Mesenteric fat pad (tissue), 1 donor: ENCODE measurements at places on chromosomes 6 and 20. TPM values are rescaled to one million over a fixed set of nuclear protein-coding genes. Genes with fewer than 3 reads are reported as not detected.

Gene DACT2
- 0.48 TPM for total RNA-seq

Gene TFAP2D
- total RNA-seq: not detected

Gene CLIC5
- 8.2 TPM for total RNA-seq

Gene DEFB112
- total RNA-seq: not detected

Gene HLA-DQB2
- total RNA-seq: 3.0 TPM

Gene COL10A1
- 0.29 TPM for total RNA-seq

Gene PROKR2
- not detected for total RNA-seq

Gene UBE2J1
- total RNA-seq: 40.4 TPM

Gene PDE10A
- total RNA-seq: 15.6 TPM

Gene PGC
- not detected for total RNA-seq

- no peak for DNase-seq
Measured at GRCh38 chr6:15395087-15395486, 149.2 kb downstream of the JARID2 start.

GRCh38 chr6:25959890-25960536 lies 2.6 kb upstream of the TRIM38 start:
- DNase-seq: no peak

GRCh38 chr6:6884193-6884627 lies 223.6 kb upstream of the RREB1 start:
- no peak for DNase-seq

DNA sequence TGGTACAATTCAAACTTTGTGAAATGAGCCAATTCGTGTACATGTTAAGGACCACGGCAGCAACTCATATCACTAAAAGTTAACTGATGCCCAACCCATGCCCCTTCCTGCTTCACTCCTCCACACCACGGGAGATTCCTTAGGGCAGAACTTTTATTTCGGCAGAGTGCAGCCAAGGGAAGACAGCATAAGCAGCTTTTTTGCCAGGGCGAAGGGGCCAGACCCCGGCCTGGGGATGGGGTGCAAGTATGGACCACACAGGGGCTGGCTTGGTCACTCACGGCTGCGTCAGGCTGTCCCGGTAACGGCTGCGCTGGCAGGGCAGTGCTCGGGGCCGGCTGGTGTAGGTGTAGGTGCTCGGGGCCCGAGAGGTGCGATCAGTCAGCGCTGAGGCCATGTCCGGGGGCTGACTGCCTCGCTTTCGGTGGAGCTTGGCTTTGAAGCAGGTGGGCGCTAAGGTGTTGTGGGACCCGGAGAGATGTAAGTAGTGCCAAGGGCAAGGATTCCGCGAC lies 792 bp downstream of the RSPH3 start:
- no peak for DNase-seq

- DNase-seq: no peak
Measured at GRCh38 chr6:155955038-155955437, 499.4 kb upstream of the NOX3 start.

GRCh38 chr6:113723182-113723581 lies 134.0 kb upstream of the MARCKS start:
- DNase-seq: no peak

DNA sequence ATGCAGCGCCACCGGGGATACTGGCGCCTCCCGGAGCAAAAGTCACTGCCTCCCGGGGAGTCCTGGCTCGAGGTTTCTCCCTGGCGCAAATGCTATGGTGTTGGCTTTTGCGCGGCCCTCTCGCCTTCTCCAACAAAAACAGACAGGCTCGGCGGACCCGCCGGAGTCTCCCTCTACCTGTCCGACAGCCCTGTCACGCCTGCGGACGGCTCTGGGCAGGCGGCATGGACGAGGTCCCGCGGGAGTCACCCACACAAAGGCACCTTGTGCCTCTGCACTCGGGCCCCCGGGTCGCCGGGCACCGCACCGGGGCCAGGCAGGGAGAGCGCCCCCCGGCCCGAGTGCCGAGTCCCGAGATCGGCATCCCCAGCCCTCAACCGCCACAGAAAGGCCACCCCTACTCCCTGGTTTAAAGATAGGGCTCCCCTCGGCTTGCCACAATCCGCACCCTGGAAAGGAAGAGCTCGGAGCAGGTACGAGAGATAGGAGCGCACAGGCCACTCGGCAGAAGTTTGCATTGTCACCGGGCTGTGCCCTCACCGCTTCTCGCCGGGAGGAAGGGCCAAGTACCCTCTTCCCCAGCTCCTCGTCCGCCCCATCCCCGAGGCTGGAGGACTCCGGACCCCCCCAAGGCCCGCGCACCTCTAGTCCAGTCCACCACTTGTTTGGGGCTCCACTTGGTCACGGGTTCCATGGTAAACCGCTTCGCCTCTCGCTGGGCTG lies 903 bp downstream of the CNKSR3 start:
- no peak for DNase-seq

DNA sequence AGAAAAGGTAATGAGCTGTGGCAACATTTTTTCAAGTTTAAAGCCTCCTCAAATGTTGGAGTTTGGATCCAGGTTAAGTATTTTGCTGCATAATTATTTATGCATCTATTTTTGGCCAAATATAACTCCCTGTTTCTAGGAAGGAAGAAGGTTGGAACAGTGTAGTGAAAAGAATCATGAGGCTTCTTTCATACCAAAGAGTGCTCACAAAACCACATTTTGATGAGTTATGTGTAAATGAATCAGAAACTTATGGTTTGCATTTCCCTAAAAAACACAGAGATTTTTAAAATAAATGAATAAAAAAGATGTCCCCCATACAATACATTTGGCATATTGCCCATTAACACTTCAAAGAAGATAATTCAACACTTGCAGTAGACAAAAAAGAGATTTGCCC lies 246.9 kb upstream of the PRDM1 start:
- DNase-seq: no peak

DNA sequence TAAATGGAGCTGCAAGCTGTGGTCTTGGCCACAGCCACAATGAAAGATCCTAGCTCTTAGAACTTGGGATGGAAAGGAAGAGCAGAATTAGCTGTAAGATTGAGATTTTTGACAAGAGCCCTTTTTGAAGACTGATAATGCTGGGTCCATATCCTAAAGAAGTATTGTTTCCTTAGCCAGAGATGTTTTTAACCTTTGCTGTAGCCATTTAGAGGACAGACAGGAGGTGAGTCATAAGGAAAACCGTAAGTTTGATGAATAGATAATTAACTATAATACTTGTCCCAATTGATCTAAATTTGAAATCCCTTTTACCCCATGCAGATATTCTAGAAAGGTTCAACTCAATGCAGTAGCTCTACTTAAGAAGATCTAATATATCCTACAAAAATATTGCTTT lies 213.7 kb downstream of the HTR1B start:
- no peak for DNase-seq

GRCh38 chr20:49567421-49568277 lies at the start of gene PTGIS:
TSS of gene PTGIS (minus strand) at chr20:49568137. CDS start at chr20:49568116, 21 bp downstream.
- peak; percentile 89 for DNase-seq

GRCh38 chr6:139655783-139656705 lies 281.6 kb upstream of the CITED2 start:
- no peak for DNase-seq

DNA sequence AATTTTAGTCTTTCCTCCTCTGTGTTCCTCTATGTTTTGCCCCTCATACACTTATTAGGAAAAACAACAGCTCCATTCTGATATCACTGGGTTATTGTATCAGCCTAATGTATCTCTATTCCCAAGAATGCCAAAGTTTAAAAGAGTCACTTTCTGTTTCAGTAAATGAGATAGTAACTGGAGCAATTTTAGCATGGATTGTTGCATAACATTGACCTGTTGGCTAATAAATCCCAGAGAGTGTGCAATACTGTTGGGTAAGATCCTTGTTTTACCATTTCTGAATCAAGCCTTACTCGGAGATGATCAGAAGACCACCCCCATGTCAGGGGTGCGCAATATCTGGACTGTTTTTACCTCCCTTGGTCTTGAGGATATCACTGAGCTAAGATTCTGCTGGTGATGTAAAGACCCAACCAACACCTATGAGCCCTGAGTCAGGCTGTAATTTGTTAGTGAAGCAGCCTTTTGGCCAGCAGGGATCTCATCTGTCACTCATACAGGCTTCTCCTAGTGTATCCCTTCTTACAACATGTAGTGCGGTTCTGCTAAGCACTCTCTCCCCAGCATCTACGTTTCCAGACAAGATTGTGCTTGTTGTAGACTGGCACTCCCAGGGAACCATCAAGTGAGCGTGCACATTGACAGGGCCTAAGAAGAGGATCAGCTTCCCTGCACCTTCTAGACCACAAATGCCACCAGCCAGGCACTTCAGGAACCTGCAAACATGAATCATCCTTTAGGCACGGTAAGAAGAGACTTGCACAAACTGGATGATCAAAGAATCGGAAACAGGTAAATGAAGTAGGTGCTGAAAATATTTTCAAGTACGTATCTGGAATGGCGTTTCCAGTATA lies 11.5 kb upstream of the IPCEF1 start:
- DNase-seq: no peak

GRCh38 chr20:6665621-6666355 lies 101.7 kb upstream of the BMP2 start:
- no peak for DNase-seq

GRCh38 chr20:45826381-45827019 lies 612 bp downstream of the TNNC2 start:
- no peak for DNase-seq

DNA sequence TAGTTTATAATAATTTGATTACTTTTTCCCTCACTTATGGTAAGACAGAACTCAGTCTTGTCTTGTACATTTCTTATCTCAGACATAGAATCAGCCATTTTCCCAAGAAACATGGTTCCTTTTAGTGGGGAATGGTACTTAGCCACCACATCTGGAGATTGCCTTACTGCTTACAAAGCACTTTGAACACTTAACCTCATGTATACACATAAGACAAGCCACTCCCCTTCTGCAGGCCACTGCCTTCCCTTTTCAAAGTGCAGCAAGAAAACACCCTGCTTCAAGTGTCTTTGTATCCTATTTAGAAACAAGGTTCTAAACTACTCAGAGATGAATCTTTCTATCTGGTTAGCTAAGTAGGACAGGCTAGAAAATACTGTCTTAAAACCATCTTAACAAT lies 159.2 kb downstream of the UBE3D start:
- DNase-seq: no peak

GRCh38 chr20:51365670-51366069 lies 176.8 kb downstream of the NFATC2 start:
- DNase-seq: no peak

- DNase-seq: no peak
Measured at GRCh38 chr20:46006022-46006705, 2.5 kb upstream of the MMP9 start.

- no peak for DNase-seq
Measured at GRCh38 chr6:20574355-20574754, 40.1 kb downstream of the CDKAL1 start.

DNA sequence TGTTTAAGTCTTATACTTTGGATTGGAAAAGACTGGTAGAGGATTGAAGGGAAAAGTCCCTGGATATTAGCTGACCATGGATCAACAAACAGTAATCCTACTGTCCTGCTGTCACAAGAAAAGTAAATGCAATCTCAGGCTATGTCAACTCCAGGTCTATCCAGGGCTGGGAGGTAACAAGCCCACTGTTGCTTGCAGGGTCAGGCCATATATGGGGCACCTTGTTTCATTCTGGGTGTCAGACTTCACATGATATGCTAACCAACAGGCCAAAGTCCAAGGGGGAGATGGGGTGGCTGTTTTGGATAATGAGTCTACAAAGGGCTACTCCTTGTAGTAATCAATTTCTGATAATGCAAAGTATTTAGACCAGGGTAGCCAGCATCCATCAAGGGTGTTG lies 30.7 kb downstream of the KCNK5 start:
- DNase-seq: no peak

- no peak for DNase-seq
Measured at GRCh38 chr6:142300758-142301650, 803 bp upstream of the ADGRG6 start.
